NCI-H1048 (cell line): ENCODE measurements at places on chromosomes 12 and 14.
A peak's percentile ranks its signal among the peaks of the same experiment; 100 is the strongest.

GRCh38 chr12:100845095-100845494, 50.5 kb downstream of the ANO4 start:
- no peak for DNase-seq

GRCh38 chr14:54483846-54484245, 4.9 kb downstream of the GMFB start:
- DNase-seq = no peak

DNA sequence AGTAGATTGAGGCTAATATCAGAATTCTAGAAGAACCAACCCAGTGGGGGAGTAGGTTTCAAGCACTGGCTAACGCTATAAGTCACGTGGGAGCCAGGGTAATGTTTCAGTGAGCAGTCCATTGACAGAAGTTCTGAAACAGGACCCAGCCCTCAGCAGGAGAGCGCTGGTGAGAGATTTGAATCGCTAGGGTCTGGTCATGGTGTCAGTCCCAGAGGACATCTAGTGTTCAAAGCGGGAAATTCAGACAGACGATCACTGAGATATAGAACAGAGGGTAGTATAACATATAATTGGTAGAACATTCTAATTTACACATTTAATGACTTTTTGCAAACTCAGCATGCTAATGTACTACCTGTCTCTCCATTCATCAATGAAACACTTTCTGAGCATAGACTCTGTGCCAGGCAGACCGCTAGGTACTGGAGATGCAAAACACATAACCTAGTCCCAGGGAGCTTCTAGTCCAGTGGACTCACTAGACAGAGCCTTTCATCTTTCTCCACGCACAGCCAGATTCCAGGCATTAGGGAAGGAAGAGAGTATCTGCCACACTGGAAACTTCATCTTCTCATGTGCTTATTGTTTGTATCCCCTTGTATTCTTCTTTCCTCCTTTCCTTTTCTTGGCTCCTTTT, 35.4 kb upstream of the RNASE3 start:
- peak; percentile 18 for DNase-seq

GRCh38 chr12:83826112-83826511, 1086.5 kb downstream of the SLC6A15 start:
- DNase-seq = no peak

- no peak for DNase-seq
These were observed 21.5 kb downstream of the ALDH6A1 start for GRCh38 chr14:74062809-74063150.

- DNase-seq = no peak
These were observed 23.7 kb downstream of the CEP170B start for GRCh38 chr14:104888489-104889374.

DNA sequence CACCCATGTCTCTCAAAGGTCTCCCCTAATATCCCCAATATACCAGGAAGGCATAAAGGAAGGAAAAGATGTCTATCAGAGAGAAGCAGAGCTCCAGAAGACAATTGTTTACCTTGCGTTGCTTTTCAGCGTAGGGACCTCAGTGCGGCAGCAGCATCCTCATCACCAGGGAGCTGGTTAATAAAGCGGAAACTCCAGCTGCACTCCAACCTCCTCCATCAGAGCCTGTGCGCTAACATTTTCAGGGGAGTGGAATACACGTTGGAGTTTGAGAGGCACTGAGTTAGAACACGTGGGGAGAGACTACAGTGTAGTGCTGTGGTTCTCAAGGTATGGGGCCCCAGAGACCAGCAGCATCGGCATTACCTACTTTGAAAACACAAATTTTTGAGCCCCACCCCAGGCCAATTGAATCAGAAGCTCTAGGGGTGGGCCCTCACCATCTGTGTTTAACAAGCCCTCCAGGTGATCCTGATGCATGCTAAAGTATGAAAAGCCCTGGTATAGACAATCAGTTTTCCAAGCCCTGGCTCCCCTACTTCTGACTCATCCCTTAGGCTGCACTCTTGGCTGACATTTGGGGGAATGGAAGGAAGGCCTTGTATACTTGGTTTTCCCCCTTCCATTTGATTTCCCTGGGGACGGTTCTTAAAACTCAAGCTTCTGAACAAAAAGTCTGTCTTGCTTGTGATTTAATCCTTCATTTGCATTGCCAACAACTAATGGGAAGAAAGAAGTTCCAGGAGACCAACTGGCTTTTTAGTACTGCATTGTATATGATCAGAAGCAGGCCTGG, 419.0 kb upstream of the CCDC196 start:
- DNase-seq = no peak

GRCh38 chr12:68572661-68573060, 38.0 kb upstream of the RAP1B start:
- DNase-seq = no peak

DNA sequence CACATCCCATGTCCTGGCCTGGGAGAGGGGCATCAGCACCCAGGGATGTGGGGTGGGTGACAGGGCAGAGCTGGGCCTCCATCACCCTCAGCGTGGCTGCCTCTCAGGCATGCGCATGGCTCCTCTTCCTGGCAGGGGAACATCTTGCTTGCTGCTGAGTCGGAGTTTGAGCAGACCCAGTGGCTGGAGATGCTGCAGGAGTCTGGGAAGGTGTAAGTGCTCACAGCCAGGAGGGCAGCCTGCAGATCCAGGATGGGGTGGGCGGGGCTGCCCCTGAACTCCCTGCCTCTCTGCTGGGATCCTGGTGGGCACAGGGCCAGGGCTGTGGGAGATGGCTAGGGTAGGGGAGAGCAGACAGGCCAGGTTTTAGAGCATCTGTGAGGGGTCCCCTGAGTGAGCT, 16.2 kb downstream of the PLEKHD1 start:
- DNase-seq = no peak

GRCh38 chr14:20387576-20387975, 25.7 kb downstream of the TEP1 start:
- no peak for DNase-seq

- DNase-seq = no peak
These were observed 148.8 kb downstream of the PLXNC1 start for GRCh38 chr12:94297096-94297699.

DNA sequence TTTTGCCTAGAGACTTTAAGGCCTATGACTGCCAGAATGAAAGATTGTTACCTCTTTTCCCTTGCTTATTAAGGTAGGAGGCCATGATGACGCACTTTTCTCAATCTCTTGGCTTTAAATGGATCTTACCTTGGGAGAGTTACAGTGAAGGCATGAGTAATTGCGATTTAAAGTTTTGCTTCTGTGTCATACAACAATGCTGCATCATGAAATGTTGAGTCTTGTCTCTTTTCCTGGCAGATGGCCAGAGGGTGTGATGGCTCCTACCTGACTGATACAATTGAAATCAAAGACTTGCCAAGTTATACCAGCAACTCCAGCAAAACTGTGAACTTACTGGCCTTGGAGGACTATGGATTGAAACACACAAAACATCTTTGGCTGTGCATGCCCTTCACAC, 17.2 kb upstream of the LRRK2 start:
- no peak for DNase-seq

DNA sequence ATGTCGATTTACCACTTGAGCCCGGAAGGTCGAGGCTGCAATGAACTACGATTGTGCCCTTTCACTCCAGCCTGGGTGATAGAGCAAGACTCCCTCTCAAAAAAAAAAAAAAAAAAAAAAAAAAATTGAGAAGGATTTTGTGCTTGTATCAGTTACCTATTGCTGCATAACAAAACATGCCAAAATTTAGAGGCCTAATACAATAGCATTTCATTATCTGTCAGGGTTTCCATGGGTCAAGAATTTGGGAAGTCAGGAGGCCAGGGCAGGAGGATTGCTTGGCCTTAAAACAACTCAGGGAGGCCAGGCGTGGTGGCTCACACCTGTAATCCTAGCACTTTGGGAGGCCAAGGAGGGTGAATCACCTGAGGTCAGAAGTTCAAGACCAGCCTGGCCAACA, 4.6 kb upstream of the SLC8B1 start:
- no peak for DNase-seq

DNA sequence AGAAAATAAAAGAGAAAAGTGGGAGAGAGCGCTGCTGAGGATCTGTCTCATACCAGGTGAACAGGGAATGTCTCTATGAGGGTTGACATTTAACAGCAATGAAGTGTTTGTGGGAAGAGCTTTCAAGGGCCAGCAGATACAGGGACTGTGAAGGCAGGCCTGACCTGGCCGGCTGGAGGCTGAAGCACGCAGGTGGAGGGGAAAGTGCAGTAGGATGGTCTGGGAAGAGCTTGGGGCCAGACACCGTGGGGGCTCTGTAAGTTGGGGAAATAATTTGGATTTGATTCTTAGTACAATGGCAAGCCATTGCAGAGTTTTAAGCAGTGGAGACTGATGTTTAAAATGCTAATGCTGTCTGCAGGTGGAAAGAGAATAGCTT, 23.8 kb upstream of the DHRS2 start:
- DNase-seq = no peak

DNA sequence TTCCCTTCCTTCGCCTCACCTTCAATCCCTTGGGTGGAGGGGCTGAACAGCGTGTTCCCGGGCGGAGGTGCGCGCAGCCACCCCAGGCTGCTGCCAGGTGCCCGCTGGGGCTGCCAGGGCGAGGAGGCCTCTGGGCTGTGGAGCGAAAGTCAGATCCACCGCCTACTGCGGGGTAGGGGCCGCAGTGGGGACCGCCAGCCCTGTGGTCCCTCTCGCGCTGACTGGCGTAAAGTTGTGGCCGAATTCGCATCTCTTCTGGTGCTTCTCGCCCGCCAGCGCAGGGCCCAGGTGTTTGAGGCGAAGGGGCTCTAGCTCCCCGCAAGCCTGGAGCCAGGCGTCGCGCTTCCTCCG, 6.9 kb upstream of the HOXC4 start:
- no peak for DNase-seq

DNA sequence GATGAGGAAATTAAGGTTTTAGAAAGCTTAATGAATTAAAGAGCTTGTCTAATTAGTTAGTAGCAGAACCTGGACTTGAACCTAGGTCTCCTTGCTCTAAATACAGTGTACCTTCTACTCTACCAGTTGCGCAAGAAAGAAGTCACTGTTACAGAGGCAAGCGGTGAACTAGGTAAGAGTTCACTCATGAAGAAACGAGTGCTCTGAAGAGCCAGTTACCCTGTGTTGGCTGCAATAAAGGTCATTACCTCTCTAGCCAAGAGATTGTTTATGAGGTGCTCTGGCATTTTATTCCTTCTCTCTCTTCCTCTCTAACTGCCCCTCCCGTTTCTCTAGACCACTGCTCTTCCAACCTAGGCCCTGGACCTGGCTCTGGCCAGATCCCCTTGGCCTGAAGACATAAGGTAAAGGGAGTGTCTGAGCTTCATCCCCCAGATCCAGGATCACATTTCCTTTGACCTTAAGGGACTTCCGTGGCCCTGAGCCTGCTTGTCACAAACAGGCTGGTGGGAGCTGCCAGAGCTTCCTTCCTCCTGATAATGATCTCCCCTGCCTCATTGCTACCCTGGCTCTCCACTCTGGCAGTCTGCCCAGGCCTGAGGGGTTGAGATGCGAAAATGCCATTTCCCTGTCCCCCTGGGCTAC, 1.9 kb downstream of the RNASE7 start:
- no peak for DNase-seq

DNA sequence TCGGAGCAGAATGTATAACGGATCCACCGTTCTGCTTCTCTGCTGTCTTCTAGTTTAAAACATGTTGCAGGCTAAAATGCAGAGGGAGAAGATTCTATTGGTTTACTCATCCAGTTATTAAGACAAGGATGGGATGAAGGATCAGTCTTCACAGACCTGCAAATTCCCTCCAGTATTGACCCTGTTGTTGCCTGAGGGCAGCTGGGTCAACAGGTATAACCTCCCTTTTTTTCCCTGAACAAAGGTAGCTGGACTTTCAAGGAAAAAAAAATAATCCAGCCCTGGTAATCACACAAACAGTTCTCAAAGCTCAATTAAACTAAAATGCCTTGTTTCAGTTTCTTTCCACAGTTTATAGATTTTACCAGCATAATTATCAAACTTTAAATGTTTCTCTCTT, 480.6 kb downstream of the ZFP36L1 start:
- no peak for DNase-seq

- DNase-seq = no peak
These were observed 8.5 kb downstream of the MAPKAPK5 start for GRCh38 chr12:111850526-111850925.

GRCh38 chr12:130053651-130054069, 108.6 kb upstream of the FZD10 start:
- no peak for DNase-seq

DNA sequence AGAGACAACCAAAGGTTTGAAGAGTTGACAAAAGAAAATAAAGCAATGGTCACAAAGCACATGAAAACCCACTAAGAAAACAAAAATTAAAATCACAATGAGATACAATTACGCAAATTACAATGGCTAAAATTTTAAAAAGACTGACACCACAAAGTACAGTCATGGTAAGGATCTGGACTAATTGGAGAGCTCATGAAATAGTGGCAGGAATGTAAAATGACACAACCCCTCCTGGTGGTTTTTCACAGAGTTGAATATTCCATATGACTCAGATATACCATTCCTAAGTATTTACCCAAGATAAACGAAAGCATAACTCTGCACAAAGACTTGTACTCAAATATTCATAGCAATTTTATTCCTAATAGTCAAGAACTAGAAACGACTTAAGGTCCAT, 65.9 kb downstream of the NOVA1 start:
- DNase-seq = no peak

- DNase-seq = no peak
These were observed 972 bp downstream of the PTGDR start for GRCh38 chr14:52268279-52269061.

GRCh38 chr14:103112400-103113243, 10.6 kb upstream of the TNFAIP2 start:
- no peak for DNase-seq

- no peak for DNase-seq
These were observed 11.7 kb upstream of the RAB3IP start for GRCh38 chr12:69726922-69727321.

DNA sequence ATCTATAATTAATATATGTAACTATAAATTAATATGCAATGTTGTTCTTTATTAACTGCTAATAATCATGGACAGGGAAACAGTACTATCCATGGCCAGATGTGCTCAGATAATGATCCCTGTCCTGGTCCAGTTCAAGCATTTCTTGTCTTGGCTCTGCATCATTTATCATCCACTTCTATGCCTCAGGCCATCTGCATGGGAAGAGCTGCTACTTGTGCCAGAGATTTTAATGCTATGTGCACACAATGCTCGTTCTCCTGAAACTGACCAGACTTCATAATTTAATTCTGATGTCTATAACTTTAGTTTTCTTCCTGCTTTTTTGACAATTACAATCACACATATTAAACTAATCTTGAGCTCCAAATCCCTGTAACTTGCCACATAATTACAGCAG, 11.2 kb upstream of the TMX1 start:
- DNase-seq = no peak

- DNase-seq = no peak
These were observed 178.0 kb upstream of the FKBP4 start for GRCh38 chr12:2616763-2617162.

- peak; percentile 50 for DNase-seq
These were observed 120.7 kb downstream of the FOXN3 start for GRCh38 chr14:89296281-89296745.

DNA sequence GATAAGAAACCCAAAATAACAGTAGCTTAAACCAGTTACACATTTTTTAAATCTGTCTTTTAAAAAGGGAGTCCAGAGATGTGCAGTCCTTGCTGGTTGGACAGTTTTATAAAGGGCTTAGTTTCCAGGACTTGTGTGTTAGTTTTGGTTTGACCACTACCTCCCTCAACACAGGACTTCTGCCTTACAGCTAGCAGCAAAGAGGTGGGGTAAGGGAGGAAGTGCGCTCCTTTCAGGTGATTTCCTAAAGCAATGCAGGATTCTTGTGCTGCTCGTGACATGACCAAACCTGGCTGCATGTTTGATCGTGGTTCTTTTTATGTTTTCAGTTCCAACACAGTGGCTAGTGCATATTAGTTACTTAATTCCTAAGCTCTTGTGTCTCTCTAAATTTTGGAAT, 266.2 kb downstream of the TMTC2 start:
- no peak for DNase-seq

- no peak for DNase-seq
These were observed 53.3 kb downstream of the BICD1 start for GRCh38 chr12:32159925-32160324.
